ENCODE measurements at places on chromosomes 2 and 18. TPM values are rescaled to one million over a fixed set of nuclear protein-coding genes. Genes with fewer than 3 reads are reported as not detected.

LCT gene
- 0.50 TPM for total RNA-seq

DNA sequence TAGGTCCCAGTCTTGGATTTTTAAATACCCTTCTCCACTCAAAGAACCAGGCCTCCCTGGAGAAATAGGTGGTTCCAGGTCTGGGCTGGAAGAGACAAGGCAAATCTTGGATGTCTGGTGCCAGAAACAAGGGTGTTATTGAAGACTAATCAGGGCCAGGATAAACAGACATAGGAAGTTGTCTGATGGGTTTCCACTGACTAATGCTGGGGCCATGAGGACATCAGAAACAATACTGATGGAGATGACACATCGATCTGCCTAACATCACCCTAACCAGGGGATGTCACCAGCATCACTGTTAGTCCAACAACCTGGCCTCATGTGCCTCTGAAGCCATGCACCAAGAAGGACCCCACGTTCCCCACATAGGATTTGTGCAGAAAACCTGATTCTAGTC, 42.5 kb upstream of the GLI2 start:
- H3K27me3 ChIP-seq, result peaks cover 32% of the 10 kb centered on the region
- H3K27ac ChIP-seq, result no peak overlapping the region
- H3K36me3 ChIP-seq, result no peaks in the 10 kb centered on the region
- no peak for DNase-seq

TCF7L1 gene
- 0.14 TPM for total RNA-seq

DNA sequence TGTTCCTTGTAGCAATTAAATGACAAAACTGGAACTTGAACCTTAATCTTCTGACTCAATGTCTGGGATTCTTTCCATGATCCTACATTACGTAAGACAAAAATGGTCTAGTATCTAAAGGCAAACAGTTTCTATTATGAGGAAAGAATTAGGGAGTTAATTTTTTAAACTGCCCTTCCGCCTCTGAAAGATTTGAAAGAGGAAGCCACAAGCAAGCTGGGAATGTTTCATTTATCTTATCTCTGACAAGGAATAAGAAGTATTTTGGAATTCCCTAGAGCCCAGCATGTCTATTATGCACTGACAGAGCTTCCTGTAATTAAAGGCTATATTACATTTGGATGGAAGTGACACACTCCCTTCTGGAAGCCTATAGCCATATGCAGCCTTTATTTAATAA, 558.8 kb upstream of the CDH2 start:
- H3K4me3 ChIP-seq, result no peak overlapping the region
- no peaks in the 10 kb centered on the region for H3K4me1 ChIP-seq
- H3K36me3 ChIP-seq, result no peaks in the 10 kb centered on the region
- H3K27me3 ChIP-seq, result no peaks in the 10 kb centered on the region
- no peak for DNase-seq
- no peak overlapping the region for H3K27ac ChIP-seq

GRCh38 chr2:73279852-73280251, 4.4 kb downstream of the FBXO41 start:
- no peak overlapping the region for H3K27ac ChIP-seq
- H3K36me3 ChIP-seq, result no peaks in the 10 kb centered on the region
- no peak overlapping the region for H3K4me3 ChIP-seq
- peaks cover 5% of the 10 kb centered on the region for H3K4me1 ChIP-seq
- DNase-seq, result no peak
- no peaks in the 10 kb centered on the region for H3K27me3 ChIP-seq

ING5 gene
- total RNA-seq, result 70.6 TPM

GRCh38 chr18:48186131-48186766, 222.9 kb downstream of the ZBTB7C start:
- no peak for DNase-seq
- no peak overlapping the region for H3K4me3 ChIP-seq
- no peak overlapping the region for H3K27ac ChIP-seq
- H3K4me1 ChIP-seq, result no peaks in the 10 kb centered on the region
- peaks cover 24% of the 10 kb centered on the region for H3K27me3 ChIP-seq
- H3K36me3 ChIP-seq, result no peaks in the 10 kb centered on the region

GRCh38 chr2:63698786-63699548, 110.2 kb downstream of the MDH1 start:
- H3K27me3 ChIP-seq, result no peaks in the 10 kb centered on the region
- H3K27ac ChIP-seq, result no peak overlapping the region
- H3K36me3 ChIP-seq, result no peaks in the 10 kb centered on the region
- no peak overlapping the region for H3K4me3 ChIP-seq

GRCh38 chr2:101433465-101433864, 41.4 kb downstream of the RFX8 start:
- no peaks in the 10 kb centered on the region for H3K4me1 ChIP-seq
- no peaks in the 10 kb centered on the region for H3K27me3 ChIP-seq
- H3K4me3 ChIP-seq, result no peak overlapping the region
- DNase-seq, result no peak

TMEFF2 gene
- total RNA-seq, result not detected

LHCGR gene
- total RNA-seq, result not detected

GRCh38 chr2:69559442-69560146, 83.9 kb downstream of the AAK1 start:
- H3K4me1 ChIP-seq, result peaks cover 41% of the 10 kb centered on the region
- DNase-seq, result no peak
- no peaks in the 10 kb centered on the region for H3K27me3 ChIP-seq

DNA sequence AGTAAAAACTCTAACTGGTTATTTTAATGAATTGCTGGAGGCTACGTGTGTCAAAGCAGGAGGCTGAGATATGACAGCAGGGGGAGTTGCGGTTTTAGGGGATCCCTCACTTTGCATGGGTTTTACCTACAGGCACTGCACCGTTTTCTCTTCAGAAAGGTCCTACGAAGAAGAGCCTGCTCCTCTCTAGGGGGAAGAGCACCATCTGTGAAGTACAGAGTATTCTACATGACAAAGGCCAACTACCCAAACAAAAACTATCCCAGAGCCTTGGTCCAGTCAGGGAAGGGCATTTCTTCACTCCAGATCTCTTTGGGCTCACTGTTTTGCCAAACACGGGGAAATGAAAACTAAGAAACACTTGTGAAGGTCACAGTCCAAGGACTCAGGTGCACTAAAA, 696.7 kb upstream of the SOX11 start:
- no peaks in the 10 kb centered on the region for H3K4me1 ChIP-seq
- no peak overlapping the region for H3K27ac ChIP-seq
- no peak for DNase-seq
- no peak overlapping the region for H3K4me3 ChIP-seq
- no peaks in the 10 kb centered on the region for H3K36me3 ChIP-seq

- H3K4me3 ChIP-seq, result no peak overlapping the region
- no peak overlapping the region for H3K27ac ChIP-seq
- H3K36me3 ChIP-seq, result no peaks in the 10 kb centered on the region
- no peaks in the 10 kb centered on the region for H3K4me1 ChIP-seq
- DNase-seq, result no peak
Measured at GRCh38 chr2:240913810-240914644, 7.9 kb downstream of the CROCC2 start.

- no peaks in the 10 kb centered on the region for H3K36me3 ChIP-seq
- H3K27ac ChIP-seq, result no peak overlapping the region
- H3K4me3 ChIP-seq, result no peak overlapping the region
- H3K27me3 ChIP-seq, result peaks cover 14% of the 10 kb centered on the region
- H3K4me1 ChIP-seq, result peaks cover 8% of the 10 kb centered on the region
Measured at GRCh38 chr2:237615631-237616249, 11.6 kb upstream of the LRRFIP1 start.

- H3K27ac ChIP-seq, result no peak overlapping the region
- no peaks in the 10 kb centered on the region for H3K4me1 ChIP-seq
- H3K27me3 ChIP-seq, result no peaks in the 10 kb centered on the region
- no peaks in the 10 kb centered on the region for H3K36me3 ChIP-seq
- H3K4me3 ChIP-seq, result no peak overlapping the region
- DNase-seq, result no peak
Measured at GRCh38 chr2:63544017-63544627, 44.2 kb downstream of the WDPCP start.

DNA sequence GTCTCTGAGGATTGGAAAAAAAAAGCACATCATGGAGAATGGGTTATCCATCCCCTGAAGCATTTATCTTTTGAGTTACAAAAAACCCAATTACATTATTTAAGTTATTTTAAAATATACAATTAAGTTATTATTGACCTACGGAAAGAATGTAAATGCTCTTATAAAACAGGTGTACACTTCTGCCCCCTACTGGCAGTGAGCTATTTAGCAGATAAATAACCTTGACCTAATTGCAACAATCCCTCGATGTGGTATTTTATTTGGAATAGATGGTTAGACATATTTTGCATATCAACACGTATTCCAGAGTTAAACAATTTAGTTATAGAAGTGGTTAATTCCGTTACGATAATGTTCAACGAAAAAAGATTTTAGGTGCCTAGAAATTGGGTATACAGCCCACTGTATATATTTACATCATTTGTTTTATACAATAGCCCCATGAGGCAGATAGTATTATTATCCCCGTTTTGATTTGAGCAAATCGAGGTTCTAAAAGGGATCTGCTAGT, 9.1 kb upstream of the DAW1 start:
- H3K27ac ChIP-seq, result no peak overlapping the region
- H3K27me3 ChIP-seq, result peaks cover 11% of the 10 kb centered on the region
- DNase-seq, result no peak
- no peaks in the 10 kb centered on the region for H3K4me1 ChIP-seq
- H3K4me3 ChIP-seq, result no peak overlapping the region

DNA sequence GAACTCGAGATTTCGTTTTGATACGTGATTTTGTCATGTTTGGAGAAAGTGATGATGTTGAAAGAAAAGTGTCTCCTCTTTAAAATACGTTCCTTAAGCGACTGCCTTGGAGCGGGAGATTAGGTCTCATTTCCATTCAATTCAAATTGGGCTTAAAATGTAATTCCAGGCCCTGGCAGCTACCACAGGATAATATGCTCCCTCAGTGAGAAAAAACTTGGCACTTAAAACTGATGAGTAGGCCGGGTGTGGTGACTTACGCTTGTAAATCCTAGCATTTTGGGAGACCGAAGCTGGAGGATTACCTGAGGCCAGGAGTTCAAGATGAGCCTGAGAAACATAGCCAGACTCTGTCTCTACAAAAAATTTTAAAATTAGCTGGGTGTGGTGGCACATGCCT, 146.3 kb upstream of the L3MBTL4 start:
- H3K4me1 ChIP-seq, result no peaks in the 10 kb centered on the region
- peaks cover 2% of the 10 kb centered on the region for H3K27me3 ChIP-seq
- H3K36me3 ChIP-seq, result no peaks in the 10 kb centered on the region
- H3K27ac ChIP-seq, result no peak overlapping the region

DNA sequence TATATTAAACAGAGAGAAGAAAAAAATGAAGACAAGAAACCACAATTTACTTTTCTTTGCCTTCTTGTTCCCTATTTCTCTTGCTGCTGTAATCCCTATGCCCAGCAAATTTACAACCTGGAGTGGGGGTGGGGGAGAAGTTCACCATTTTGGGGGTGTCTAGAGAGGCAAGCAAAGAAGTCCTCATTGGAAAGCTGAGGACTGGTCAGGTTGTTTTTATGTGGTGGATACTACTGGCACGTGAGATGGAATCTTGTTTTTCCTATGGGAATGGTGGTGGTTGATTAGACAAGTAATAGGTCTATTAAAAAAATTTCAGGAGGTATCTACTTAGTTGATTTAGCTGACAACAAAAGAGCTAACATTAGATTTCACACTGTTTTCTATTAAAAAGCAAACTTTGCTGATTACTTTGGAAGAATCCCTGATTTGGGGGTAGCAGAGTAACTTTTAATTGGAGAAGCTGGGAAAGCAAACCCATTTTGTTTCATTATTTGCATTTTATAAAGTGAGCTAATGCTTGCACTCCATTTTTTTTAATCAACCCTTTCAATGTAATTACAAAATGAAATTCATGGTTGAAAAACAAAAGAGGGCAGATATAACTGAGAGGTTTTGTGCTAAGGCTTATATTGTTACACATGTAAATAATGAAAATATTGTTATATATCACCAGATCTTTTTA, 6.0 kb downstream of the POU3F3 start:
- H3K27ac ChIP-seq, result no peak overlapping the region
- DNase-seq, result no peak
- H3K4me1 ChIP-seq, result peaks cover 20% of the 10 kb centered on the region
- peaks cover 5% of the 10 kb centered on the region for H3K36me3 ChIP-seq
- peaks cover 69% of the 10 kb centered on the region for H3K27me3 ChIP-seq

B3GNT7 gene
- 12.6 TPM for total RNA-seq

DNA sequence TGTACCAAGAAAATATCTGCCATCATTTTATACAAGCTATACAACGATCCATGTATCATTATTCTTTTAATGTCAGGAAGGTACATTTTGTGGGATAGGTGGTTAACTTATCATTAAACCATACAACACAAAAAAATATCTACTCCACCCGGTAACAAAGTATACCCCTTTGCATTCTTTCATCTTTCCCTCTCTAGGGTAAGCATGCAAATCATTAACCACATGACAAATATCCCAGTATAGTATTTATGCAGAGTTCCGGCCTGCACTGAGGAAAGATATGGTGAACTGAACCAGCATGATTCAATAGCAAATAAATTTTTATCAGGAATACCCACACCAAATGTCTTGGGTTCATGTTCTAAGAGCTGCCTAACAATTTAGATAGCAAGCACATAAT, 22.5 kb upstream of the SULT1C2 start:
- no peaks in the 10 kb centered on the region for H3K4me1 ChIP-seq
- peaks cover 3% of the 10 kb centered on the region for H3K27me3 ChIP-seq
- H3K4me3 ChIP-seq, result no peak overlapping the region
- no peak overlapping the region for H3K27ac ChIP-seq
- DNase-seq, result no peak

- H3K36me3 ChIP-seq, result no peaks in the 10 kb centered on the region
- no peak overlapping the region for H3K4me3 ChIP-seq
- H3K4me1 ChIP-seq, result no peaks in the 10 kb centered on the region
- H3K27me3 ChIP-seq, result peaks cover 34% of the 10 kb centered on the region
Measured at GRCh38 chr2:26670171-26670570, 22.4 kb upstream of the KCNK3 start.

GRCh38 chr2:88048541-88048940, 7.0 kb downstream of the KRCC1 start:
- H3K27ac ChIP-seq, result no peak overlapping the region
- no peak for DNase-seq
- H3K4me3 ChIP-seq, result no peak overlapping the region
- peaks cover 7% of the 10 kb centered on the region for H3K36me3 ChIP-seq

TGFA gene
- total RNA-seq, result 1.6 TPM

- H3K27me3 ChIP-seq, result no peaks in the 10 kb centered on the region
- no peak overlapping the region for H3K4me3 ChIP-seq
- H3K36me3 ChIP-seq, result peaks cover 58% of the 10 kb centered on the region
- DNase-seq, result no peak
- peaks cover 24% of the 10 kb centered on the region for H3K4me1 ChIP-seq
- no peak overlapping the region for H3K27ac ChIP-seq
Measured at GRCh38 chr2:86492048-86492453, 50.9 kb downstream of the KDM3A start.

Data from natural killer cell treated with Interleukin-12 subunit alpha and Interleukin-12 subunit beta and Interleukin-15 and Interleukin-18, amount 100 ng/mL, for 72 hours (primary cell).